ENCODE measurements at places on chromosomes 11 and 22. TPM values are rescaled to one million over a fixed set of nuclear protein-coding genes. Genes with fewer than 3 reads are reported as not detected.
A peak's percentile ranks its signal among the peaks of the same experiment; 100 is the strongest.

- DNase-seq, result no peak
Observed at GRCh38 chr11:113664981-113665710, 41.0 kb downstream of the TMPRSS5 start.

- no peak for DNase-seq
Observed at GRCh38 chr11:104783241-104783640, 115.0 kb downstream of the CASP12 start.

DNA sequence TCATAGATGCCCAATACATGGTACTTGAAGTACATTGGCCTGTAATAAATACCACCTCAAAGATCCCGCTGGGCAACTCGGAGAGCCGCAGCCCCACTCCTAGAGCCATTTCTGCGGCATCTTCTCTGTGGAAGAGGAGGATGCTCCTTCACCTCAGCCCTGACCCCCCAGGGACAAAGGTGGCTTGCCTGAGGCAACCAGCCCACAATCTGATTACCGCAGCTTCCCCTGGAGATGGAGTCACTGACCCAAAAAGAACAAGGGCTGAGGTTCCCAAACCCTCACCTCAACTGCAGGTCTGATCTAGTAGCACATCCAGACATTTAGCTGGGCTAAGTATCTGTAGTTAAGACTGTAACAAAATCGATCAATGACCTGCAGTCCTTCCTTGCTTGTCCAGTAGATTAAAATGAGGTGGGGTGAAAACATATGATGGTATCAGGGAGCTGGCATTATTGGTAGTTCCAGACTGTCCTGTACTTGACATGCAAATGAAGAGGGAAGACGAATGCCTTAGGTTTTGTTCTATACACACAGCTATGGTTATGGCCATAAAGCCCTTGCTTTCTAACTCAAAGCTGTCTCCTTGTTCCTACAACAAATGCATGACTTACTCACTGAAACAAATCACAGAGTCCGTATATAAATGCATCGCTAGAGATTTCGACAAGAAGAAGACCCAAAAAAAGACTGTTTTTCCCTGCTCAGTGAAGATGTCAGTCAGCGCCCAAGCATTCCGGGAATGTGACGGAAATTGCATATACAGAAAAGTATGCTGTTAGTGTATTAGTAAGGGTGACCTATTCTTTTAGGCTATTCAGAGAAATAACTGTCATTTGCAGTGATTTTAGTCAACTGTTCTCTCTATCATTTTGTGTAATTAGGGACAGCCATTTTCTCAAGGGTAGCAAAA, 33.7 kb downstream of the C11orf71 start:
- DNase-seq, result no peak

DNA sequence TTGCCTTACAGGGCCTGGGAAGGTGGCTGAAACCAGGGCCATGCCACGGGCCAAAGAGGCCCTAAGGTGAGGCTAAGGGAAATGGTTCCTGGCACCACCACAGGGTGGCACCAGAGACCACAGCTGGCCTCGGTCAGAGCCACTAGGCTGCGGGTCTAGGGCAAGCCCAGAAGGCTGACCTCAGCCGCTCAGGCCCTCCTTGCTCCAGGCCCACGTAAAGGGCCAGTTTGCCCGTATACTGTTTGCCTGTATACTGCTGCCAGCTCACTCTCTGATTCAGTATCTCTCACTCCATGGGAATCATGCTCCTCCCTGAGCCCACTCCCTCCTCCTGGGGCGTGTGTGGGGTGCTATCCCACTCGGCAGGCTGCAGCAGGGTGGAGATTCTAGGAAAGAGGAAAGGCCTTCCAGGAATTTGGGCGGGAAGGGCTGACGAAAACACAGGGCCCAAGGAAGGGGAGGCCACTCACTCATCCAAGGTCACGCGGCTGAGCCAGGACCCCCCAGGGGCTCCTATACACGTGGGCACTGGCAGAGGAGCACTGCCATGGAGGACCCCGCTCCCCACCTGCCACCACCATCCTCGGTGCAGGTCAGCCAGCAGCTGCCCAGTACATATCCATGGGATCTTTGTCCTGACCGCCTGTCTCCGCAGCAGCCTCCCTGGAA, 62.4 kb downstream of the NECTIN1 start:
- peak; percentile 94 for DNase-seq

- peak; percentile 44 for DNase-seq
Observed at GRCh38 chr22:29739346-29739875, 19.6 kb downstream of the CABP7 start.

GRCh38 chr11:115464269-115464668, 39.9 kb downstream of the CADM1 start:
- no peak for DNase-seq

- no peak for DNase-seq
Observed at GRCh38 chr22:32932176-32932575, 126.0 kb downstream of the SYN3 start.

- DNase-seq, result no peak
Observed at GRCh38 chr11:87432022-87432421, 394.3 kb downstream of the TMEM135 start.

DNA sequence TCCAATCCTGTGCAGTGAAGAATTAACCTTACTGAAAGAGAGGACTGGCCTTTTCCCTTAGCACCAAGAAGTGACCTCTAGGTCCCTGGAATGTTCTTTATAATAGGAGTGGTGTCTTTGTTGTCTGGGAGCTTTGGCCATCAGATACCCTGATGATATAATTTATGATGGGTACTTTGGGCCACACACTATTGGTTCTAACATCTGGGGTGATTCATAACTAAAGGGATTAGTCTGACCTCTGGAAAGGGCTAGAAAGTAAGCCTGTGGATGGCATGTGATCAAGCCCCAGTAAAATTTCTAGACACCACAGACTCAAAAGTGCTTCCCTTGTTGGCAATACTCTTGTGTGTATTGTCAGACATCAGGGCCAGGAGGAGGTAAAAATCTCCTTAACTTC, 891.2 kb downstream of the KCNA4 start:
- no peak for DNase-seq

GRCh38 chr11:36123336-36124101, 165.7 kb downstream of the COMMD9 start:
- no peak for DNase-seq

GRCh38 chr11:17036666-17037658, 22.7 kb upstream of the PLEKHA7 start:
- peak; percentile 39 for DNase-seq

DNA sequence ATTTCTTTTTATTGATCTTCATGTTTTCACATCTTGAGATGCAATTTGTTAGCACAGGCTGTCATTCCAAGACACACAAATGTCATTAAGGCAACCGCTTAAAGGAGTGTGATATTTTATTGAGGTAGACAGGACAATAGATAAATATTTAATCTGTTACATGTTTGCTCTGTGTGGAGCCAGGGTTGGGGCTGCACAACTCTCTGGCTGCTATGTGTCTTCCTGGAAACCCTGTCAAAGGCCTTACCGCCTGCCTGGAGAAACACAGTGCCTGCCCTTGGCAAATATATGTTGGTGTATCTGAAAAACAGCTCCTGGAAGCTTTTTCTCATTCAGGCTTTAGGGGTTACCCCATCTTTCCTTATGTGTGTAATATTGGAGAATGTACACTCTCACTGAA, 139.7 kb upstream of the TEAD1 start:
- no peak for DNase-seq

GRCh38 chr22:38169116-38169515, 12.5 kb downstream of the PLA2G6 start:
- DNase-seq, result no peak

GRCh38 chr11:118211006-118211405, 13.8 kb downstream of the JAML start:
- peak; percentile 62 for DNase-seq

- no peak for DNase-seq
Observed at GRCh38 chr11:33225371-33225770, 31.8 kb upstream of the HIPK3 start.

- DNase-seq, result no peak
Observed at GRCh38 chr11:82979824-82980223, 78.3 kb downstream of the DDIAS start.

DNA sequence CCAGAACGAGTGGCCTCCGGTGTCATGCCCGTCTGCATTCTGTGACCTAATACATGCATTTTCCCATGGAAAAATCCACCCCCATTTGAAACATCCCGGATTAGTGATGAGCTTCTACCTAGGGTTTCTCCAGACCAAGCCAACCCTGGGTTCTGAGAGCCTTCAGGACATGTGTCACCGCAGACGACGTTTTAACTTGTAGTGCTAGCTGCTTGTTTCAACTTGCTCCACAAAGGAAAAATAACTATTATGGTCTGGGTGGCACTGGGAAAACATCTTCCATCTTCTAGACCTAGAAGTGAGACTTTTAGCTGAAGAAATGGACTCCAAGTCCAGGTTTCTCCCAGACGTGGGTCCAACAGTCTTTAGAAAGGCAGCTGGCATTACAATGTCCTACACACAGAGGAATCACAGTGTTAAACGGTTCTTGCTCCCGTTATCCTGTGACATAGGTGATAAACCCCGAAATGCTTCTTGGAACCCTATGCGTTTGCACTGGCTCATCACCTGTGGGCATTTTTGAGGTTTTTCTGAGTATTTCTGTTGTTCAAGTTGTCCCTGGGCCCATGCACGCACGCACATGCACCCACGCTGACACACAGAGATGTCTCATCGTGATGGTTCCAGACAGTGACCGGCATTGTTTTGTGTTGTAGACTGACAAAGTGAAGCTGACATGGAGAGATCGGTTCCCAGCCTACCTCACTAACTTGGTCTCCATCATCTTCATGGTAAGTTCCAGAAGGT, 46.6 kb upstream of the FADD start:
- no peak for DNase-seq

DNA sequence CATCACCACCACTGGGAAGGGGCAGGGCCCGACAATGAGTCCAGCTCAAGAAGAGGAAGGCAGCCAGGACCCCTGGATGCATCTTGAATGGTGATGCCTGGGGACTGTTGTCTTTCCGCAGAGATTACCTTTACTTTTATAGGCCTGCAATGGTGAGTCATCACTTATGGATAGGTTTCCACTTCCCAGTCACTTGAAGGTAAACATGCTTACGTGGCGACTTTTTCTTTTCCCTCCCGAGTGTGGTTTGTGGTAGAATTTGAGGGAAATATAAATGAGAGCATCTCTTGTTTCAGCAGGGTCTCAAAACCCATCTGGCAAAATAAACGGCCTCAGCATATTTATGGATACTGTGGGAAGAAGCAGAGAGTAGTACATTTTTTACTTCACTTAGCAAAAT, at the start of gene MMP13:
Gene MMP13, minus strand, starts transcription at position 109 of the 400 bp plus-strand sequence. Its CDS starts 27 bp downstream, at position 82.
- DNase-seq, result no peak

DNA sequence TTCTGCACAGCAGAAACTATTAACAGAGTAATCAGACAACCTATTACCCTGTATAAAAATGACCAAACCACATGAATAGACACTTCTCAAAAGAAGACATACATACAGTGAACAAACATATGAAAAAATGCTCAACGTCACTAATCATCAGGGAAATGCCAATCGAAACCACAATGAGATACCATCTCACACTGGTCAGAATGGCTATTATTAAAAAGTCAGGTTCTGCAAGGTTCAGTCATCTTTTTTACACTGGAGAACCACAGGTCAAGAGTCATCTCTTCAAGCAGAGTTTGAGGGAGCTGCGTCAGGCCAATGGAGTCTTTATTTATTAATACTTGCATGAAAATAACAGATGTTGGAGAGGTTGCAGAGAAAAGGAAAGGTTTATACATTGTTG, 40.4 kb downstream of the RCN1 start:
- DNase-seq, result no peak

DNA sequence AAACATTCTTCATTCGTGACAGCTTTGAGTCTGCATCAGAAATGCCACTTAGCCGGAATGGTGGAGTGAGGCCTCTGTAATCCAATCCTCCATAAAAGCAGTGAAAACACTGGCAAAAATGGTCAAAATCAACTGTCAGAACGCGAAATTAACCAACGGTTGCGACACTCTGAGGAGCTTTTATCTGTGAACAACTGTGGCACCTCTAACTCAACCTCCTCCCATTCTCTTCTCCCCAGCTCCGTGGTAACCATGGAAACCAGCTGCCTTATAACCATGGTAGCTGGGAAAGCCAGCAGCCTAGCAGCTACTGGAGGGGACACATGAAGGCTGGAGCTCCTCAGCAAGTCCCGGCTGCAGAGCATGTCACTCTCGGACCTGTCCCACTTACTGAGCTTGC, 20.3 kb downstream of the AP2A2 start:
- DNase-seq, result peak; percentile 62

Gene P4HA3
- total RNA-seq, result not detected

Gene H19
- 0.62 TPM for total RNA-seq

Gene KIRREL3
- 0.10 TPM for total RNA-seq

Gene AAMDC
- 19.0 TPM for total RNA-seq

Gene TANGO2
- 11.3 TPM for total RNA-seq

Measured in H7 (cell line).